Central memory CD4-positive, alpha-beta T cell (primary cell): ENCODE measurements at places on chromosomes 6 and 20.

GRCh38 chr6:67986694-67987232 is 648.3 kb upstream of the ADGRB3 start:
- no peak for DNase-seq

GRCh38 chr6:137882225-137882961 is 15.3 kb downstream of the TNFAIP3 start:
- peak; percentile 66 for DNase-seq

GRCh38 chr20:2109425-2110210 is 8.0 kb downstream of the STK35 start:
- DNase-seq = no peak

GRCh38 chr6:109498936-109499335 is 15.9 kb upstream of the ZBTB24 start:
- no peak for DNase-seq

DNA sequence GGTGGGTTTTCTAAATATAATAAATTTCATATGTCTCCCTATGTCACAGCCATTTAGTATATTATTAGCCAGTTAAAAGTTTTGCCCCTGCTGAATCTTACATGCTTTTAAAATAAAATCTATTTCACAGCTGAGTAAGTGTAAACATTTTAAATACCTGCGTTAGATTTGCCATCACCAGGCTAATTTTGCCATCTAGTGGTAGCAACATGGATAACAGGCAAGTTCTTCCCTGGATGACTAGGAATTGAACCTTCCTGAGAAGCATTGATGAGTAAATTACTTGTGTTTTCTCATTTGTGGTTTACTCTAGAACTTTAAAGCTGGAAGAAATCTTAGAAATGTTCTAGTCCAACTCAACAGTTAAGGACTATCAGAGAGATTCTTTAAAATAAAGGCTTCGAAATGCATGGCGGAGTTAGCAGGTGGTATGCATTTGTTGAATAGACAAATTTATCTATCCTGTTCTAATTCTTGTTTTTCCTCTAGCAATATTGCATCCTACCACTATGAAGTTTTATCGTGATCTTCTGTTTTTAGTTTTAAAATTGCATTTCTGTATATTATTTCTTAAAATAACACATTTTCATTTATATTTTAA is 2.6 kb downstream of the PRSS35 start:
- peak; percentile 8 for DNase-seq

DNA sequence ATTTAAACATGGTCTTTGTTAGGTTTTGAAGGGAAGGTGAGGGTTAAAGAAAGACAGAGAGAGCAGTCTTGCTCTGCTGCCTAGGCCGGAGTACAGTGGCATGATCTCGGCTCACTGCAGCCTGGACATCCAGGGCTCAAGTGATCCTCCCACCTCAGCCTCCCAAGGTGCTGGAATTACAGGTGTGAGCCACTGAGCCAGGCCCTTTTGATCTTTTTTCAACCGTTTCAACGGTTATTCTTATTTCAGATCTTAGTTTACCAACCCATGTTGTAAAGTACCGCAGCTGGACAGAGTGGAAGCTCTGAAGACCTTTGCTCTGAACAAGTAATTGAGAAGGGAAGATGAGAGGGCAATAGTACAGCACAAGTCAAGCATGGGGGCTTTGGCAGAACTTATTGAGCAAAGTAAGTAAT is 1.2 kb upstream of the SRPK1 start:
- no peak for DNase-seq

- no peak for DNase-seq
Observed at GRCh38 chr20:36197271-36197670, 39.0 kb upstream of the AAR2 start.

- DNase-seq = no peak
Observed at GRCh38 chr6:14549304-14549770, 431.8 kb downstream of the CD83 start.

DNA sequence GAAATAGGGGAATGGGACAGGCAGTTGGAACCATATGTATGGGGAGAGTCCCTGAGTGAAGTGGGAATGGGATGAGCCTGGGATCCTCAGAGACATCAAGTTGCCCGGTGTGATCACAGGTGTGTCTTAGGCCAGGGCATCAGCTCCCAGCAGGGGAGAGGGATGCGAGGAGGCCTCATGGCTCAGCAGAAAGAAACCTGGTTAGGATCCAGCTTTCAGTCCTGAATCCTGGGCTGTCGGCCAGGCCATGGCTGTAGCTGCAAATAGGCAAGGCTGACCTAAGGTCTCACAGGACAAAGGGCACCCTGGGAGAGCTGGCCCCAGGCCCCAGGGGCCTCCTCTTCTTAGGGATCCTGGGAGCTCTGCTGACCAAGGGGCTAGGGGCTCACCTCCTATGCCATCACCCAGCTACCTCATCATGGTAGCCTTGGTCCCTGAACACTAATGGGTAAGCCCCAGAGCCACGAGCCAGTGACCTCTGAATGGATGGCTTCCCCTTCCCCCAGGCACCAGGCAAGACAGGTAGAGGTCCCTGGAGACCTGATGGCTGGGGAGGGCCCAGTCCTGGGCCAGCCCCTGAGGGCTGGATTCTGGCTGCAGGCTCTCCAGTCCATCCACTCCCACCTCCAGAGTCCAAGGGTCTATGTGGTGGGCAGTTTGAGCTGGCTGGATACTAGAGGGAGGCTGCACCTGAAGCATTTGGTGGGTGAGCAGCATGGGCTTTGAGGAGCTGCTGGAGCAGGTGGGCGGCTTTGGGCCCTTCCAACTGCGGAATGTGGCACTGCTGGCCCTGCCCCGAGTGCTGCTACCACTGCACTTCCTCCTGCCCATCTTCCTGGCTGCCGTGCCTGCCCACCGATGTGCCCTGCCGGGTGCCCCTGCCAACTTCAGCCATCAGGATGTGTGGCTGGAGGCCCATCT is at the start of gene SLC22A7:
SLC22A7 (plus strand) TSS at position 617 of the 921 bp plus-strand sequence; CDS start at position 716, 99 bp downstream.
- DNase-seq = no peak

- no peak for DNase-seq
Observed at GRCh38 chr6:100300221-100300736, 164.4 kb downstream of the SIM1 start.

GRCh38 chr20:17928633-17929311 is 39.8 kb downstream of the SNX5 start:
- no peak for DNase-seq

DNA sequence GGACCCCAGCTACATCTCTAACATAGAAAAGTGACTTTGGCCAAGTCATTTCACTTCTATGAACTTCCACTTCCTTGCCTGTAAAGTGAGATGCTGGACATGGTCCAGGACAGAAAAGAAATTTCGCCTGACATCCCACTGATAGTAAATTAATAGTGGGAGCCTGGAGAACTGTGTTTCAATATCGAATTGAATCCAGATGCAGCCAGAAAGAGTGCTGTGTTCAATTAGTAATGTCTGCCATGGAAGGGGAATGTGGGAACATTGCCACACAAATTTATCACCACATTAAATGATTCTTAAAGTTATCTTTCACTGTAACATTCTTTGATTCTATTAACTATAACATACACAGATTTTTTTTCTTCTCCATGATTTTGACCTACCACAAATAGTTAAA is 255.0 kb downstream of the HACE1 start:
- DNase-seq = no peak

DNA sequence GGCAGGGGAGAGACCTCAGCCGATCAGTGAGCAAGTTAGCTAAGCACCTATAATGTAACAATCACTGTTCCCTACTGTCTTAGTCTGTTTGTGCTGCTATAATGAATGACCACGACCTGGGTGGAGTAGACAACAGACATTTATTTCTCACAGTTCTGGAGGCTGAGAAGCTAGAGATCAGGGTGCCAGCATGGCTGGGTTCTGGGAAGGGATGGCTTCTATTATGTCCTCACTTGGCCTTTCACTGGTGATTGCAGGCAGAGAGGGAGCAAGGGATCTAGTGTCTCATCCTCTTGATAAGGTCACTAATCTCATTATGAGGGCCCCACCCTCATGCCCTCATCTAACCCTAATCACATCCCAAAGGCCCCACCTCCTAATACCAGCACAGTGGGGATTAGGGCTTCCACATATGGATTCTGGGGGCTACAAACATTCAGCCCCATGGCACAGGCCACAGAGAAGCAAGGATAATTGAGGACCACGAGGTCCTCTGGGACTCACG is 162.5 kb downstream of the CD83 start:
- DNase-seq = no peak
